SW 1271 (cell line): ENCODE measurements at places on chromosomes 3 and 15.

DNA sequence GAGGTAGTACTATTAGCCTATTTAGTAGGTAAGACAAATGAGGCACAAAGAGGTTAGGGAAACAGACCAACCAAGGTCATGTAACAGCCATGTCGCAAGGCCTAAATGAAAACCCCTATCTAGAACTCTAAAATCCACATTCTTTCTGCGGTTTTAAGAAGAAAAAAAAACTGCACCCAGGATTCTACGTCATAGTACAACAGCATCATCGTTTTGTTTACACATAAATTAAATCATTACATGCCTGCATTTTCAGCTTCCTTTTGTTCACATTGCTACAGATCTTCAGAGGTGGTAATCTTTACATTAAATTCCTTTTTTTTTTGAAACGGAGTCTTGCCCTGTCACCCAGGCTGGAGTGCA, 548 bp upstream of the PSMD6 start:
- no peak for DNase-seq

DNA sequence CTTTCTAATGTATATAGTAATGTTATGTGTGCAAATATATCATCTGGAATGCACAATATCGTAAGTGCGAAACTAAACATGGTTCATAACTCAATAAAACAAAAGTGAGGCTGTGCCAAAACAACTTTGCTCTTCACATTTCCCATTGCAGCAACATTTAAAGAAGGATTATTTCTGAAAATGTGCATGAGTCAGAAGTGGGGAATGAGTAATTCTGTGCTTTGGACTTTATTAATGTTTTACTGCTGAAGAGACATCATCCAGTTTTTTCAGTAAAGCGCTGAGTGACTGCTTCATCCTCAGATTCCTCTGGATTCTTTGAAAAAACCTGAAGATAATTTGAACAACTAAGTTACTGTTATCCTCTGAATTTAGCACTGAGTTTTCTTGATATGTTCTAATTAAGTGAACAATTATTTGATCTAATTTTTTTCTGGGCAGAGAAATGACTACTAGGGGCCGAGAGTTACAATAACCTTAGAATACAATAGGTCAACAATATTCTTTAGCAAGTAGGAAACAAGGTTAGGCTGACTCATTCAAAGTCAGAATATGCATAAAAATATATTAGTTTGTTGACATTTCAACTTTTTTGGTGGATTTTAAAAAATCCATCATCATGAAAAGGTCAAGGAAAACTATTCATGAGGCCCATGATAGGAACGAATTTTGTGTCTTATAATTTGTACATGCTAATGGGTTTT, 20.0 kb upstream of the PLCL2 start:
- no peak for DNase-seq

- no peak for DNase-seq
These were observed 61.6 kb upstream of the CD200R1L start for GRCh38 chr3:112908252-112908651.

- DNase-seq: no peak
These were observed 133.7 kb upstream of the ALCAM start for GRCh38 chr3:105233010-105233409.

DNA sequence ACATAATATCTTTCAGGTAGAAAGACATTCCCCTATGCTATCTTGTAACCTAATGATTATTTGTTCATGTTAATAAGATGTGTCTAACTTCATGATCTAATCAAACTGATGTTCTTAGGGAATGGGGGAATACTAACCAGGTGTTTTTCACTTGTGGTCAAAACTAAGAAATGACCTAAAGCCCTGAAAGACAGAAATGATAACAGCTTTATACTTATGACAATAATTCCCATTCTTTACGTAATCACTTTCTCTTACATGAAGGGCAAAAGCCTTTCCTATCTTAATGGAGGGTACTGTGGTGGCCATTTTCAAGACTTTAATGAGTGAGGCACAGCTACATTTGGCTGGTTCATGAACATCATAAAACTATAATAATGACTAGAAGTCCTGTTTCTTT, 33.9 kb upstream of the MEIS2 start:
- no peak for DNase-seq

DNA sequence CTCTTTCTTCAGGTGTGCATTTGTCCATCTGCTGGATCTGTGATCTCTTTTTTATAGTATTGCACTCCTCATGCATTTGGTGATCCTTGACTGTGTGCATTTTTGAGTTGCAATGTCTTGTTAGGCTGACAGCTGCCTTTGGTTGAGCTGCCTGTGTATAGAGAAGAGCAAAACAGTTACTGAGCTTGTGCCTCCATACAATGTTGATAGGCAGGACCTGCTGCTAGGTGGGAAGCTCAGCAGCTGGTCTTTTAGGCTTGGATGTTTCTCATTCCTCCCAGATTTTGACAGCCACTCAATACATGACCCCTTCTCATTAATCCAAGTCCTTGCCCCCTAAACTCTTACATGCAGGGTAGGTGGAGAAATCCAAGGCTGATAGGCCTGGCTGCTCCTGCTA, 74.8 kb upstream of the PIAS1 start:
- DNase-seq: no peak

DNA sequence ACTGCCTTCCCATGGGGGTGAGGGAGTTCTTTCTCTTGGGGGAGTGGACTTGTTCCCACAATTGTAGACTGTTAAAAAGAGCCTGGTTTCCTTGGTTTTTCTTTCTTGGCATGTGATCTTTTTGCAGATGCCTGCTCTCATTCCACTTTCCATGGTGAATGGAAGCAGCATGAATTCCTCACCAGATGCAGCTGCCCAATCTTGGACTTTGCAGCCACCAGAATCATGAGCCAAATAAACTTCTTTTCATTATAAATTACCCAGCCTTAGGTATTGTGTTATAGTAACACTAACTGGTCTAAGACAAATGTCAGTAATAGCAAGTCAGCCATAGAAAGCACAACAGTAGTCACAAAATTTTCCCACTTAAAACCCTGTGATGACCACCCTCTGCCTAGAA, 260.5 kb upstream of the THBS1 start:
- DNase-seq: no peak

GRCh38 chr3:109346770-109347295, 9.5 kb upstream of the DPPA4 start:
- no peak for DNase-seq

DNA sequence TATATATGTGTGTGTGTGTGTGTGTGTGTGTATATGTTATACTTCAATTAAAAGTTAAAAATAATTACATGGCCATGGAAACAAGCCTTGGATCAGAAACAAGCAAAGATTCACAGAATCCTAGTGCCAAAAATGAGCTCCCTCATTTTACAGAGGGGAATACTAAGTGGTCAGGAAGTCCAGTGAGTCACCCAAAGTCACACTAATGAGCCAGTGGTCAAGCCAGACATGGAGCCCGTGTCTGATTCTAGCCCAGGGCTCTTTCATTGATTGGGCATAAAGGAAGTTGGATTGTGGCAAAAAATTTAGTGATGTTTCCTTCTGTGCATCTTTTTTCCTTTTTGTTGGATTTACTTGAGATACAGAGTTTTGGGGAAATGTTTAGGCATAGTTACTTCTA, 152.5 kb upstream of the NPHP3 start:
- DNase-seq: no peak

GRCh38 chr3:193872265-193872753, 263.6 kb upstream of the HES1 start:
- DNase-seq: peak; percentile 92

- DNase-seq: no peak
These were observed 1.9 kb downstream of the LEO1 start for GRCh38 chr15:51969728-51970127.
